Stimulated activated CD8-positive, alpha-beta memory T cell treated with anti-CD3 and anti-CD28 coated beads, Interleukin-15, amount 100 ng/mL, for 24 hours (primary cell): ENCODE measurements at places on chromosomes 3 and 15.

GRCh38 chr3:128859630-128860029 is 19.8 kb upstream of the ACAD9 start:
- DNase-seq, result no peak

GRCh38 chr3:47542471-47543173 is 29.1 kb upstream of the ELP6 start:
- DNase-seq, result no peak

- DNase-seq, result no peak
Measured at GRCh38 chr3:12768579-12769527, 9.8 kb upstream of the TMEM40 start.

DNA sequence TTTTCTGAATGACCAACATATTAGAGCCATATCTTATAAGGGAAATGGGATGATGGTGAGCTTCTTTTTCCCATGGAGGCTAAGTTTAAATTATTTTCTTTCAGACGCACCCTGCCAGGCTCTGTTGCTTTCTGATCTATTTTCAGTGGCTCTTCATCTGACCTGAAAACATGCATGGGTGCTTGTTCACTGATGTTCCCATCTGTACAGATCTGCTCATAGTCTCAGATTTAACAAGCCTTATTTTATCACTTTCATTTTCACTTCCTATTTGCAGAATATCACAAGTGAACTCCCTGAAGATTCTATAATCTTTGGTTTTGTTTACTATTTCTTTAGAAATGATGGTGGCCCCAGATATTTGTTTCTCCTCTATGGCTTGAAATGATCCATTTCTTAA is 31.1 kb upstream of the SUCLG2 start:
- DNase-seq, result no peak

DNA sequence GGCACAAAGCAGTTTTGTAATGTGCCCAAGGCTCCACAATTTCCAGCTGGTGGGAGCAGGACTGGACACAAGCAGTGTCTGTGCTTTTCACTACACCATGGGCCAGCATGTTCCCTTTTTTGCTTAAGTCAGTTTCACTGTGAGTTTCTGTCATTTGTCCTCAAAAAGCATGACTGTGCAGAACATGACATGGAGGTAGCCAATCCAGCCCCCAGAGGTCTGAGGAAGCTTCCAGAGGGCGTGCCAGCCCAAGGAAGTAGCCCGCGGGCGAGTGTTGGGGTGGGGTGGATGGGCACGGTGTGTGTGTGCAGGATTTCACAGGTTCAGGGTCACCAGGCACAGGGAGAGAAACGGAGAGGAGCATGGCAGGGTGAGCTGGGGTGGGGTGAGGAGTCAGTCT is 8.0 kb upstream of the EEFSEC start:
- DNase-seq, result no peak
